ENCODE measurements at places on chromosomes 7 and 10. TPM values are rescaled to one million over a fixed set of nuclear protein-coding genes. Genes with fewer than 3 reads are reported as not detected.

DNA sequence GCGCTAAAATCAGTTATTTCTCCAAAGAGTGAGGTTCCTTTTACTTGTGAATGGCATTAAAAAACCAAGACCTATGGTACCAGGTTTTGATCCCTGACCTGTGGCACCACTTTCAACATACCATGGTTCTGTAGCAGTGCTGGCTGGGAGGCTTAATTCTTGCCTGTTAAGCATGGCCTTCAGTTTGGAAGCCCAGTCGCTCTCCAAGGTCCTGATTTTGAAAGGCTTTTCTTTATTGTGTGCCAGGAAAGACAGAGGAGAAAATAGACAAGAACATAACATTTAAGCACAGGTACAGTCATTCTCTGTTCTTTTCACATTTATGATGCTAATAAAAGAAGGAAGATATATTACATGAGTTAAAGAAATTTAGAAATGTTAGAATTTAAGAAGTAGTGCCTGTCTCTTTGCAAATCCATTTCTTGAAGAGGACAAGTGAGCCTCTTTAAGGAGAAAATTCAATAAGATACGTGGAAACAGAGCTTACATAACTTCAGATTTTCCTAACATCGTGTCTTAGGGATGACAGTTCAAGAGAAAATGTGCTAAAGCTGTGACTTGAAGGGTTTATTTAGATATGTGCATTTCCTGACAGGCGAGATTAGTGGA is 357.6 kb downstream of the DPP6 start:
- H3K36me3 ChIP-seq = no peaks in the 10 kb centered on the region
- H3K4me3 ChIP-seq = no peak overlapping the region
- no peaks in the 10 kb centered on the region for H3K27me3 ChIP-seq
- DNase-seq = no peak

- H3K27ac ChIP-seq = peak within 1 kb of the TSS; percentile 56
- peak; percentile 97 for DNase-seq
- peak within 1 kb of the TSS; percentile 85 for H3K4me3 ChIP-seq
- peaks cover 32% of the 10 kb centered on the region for H3K4me1 ChIP-seq
- no peaks in the 10 kb centered on the region for H3K36me3 ChIP-seq
- H3K27me3 ChIP-seq = no peaks in the 10 kb centered on the region
Observed at GRCh38 chr10:95290461-95291364, at the start of gene PDLIM1. Gene PDLIM1 (minus strand): TSS chr10:95291003. CDS start chr10:95290915, 88 bp downstream.

- H3K36me3 ChIP-seq = no peaks in the 10 kb centered on the region
- H3K27me3 ChIP-seq = peaks cover 15% of the 10 kb centered on the region
- H3K4me3 ChIP-seq = no peak overlapping the region
- no peaks in the 10 kb centered on the region for H3K4me1 ChIP-seq
Observed at GRCh38 chr7:101595246-101595645, 33.9 kb downstream of the MYL10 start.

DNA sequence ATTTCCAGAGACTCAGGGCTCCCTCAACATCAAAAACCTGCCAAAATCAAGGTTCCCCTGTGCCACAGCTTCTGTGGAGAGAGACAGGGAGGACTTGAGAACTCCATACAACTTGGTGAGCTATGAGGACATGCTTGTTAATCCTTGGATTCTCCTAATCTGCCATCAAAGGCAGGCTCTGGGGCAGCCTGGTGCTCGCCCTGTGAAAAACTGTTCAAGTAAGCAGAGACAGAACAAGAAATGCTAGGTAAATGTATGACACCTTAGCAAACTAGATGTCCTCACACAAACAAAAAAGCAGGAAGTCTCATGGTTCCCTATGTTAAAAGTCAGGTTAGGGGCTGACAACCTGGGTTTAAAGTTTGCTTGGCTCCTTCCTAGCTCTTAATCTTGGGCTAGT is 73.6 kb downstream of the ANK3 start:
- no peak for DNase-seq
- H3K36me3 ChIP-seq = no peaks in the 10 kb centered on the region
- H3K4me3 ChIP-seq = no peak overlapping the region
- no peak overlapping the region for H3K27ac ChIP-seq

DNA sequence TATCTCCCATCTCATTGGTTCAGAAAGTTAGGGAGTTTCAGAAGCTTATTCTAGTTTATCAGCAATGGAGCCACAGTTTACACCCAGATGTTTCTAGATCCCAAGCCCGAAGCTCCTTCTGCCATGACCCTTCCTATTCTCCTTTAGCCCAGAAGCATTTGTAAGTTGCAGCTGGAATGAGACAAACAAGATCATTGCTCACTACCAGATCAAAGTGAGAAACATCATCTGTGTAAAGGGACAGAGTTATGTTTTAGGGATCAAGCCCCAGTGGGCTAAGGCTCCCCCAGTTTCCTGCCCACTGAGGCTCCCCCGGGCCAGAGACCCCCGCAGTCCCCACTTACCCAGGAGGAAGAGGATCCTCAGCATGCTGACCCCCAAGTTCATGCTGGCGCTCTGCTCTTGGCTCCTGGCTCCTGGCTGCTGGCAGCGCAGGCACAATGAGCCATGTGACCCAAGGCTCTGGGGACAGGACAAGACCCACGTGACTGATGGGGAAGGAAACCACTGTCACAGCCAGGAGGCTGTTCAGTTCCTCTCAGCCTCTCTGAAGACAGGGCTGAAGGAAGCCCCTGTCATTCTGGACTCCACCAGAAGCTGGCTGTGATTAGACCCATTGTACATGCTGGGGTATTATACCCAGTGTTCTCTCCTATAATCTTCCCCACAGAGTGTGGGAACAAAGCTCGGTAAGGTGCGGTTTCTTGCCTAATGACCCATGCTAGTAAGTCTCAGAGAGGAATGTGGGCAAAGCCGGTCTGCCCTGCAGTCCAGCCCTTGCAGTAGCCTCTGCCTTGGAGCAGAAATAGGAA is at the start of gene TMEM273:
Gene TMEM273 (minus strand): TSS at position 442 of the 812 bp plus-strand sequence. CDS start 55 bp downstream, at position 387.
- H3K27me3 ChIP-seq = peaks cover 16% of the 10 kb centered on the region
- H3K4me1 ChIP-seq = no peaks in the 10 kb centered on the region
- no peak for DNase-seq
- no peak within 1 kb of the TSS for H3K4me3 ChIP-seq

DNA sequence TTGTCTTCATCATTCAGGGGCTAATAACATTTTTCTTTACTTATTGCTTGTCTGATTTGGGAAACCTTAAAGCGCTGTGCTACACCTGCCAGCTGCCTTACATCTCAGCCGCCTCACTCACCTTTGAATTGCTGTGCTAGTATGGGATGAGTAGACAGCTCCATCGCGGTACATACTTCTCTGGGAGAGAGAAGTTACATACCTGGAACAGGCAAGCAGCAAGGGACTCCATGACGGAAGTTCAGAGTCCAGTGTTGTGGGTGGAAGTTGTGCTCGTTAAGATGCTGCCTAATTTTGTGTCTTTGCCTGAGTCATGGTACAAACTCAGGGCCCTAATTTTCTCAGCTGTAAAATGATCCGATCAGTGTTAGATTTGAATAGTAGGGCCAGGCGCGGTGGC is 1.9 kb downstream of the NUB1 start:
- H3K4me3 ChIP-seq = no peak overlapping the region
- no peaks in the 10 kb centered on the region for H3K27me3 ChIP-seq
- no peak overlapping the region for H3K27ac ChIP-seq
- peaks cover 10% of the 10 kb centered on the region for H3K4me1 ChIP-seq

- H3K27me3 ChIP-seq = no peaks in the 10 kb centered on the region
- H3K36me3 ChIP-seq = no peaks in the 10 kb centered on the region
- no peak overlapping the region for H3K4me3 ChIP-seq
- H3K27ac ChIP-seq = no peak overlapping the region
- DNase-seq = no peak
- H3K4me1 ChIP-seq = no peaks in the 10 kb centered on the region
Observed at GRCh38 chr10:2121929-2122328, 384.6 kb upstream of the ADARB2 start.

DNA sequence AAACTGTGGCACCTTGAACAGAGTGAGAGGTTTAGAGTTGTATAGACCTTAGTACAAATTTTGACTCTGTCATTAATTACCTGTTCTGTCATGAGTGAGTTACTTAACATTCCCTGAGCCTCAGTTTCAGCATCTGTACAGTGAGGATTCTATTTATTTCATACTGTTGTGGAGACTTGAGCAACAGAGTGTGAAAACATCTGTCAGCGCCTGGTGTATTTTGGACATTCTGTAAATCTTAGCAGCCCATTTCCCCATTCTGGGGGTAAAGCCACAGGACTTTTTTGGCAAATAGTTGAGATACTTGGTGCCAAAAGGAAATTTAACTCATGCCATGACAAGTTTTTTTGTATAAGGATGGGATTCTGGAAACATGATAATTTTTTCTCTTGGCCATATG is 94.8 kb downstream of the AUTS2 start:
- H3K4me1 ChIP-seq = no peaks in the 10 kb centered on the region
- no peak overlapping the region for H3K27ac ChIP-seq
- DNase-seq = no peak

DNA sequence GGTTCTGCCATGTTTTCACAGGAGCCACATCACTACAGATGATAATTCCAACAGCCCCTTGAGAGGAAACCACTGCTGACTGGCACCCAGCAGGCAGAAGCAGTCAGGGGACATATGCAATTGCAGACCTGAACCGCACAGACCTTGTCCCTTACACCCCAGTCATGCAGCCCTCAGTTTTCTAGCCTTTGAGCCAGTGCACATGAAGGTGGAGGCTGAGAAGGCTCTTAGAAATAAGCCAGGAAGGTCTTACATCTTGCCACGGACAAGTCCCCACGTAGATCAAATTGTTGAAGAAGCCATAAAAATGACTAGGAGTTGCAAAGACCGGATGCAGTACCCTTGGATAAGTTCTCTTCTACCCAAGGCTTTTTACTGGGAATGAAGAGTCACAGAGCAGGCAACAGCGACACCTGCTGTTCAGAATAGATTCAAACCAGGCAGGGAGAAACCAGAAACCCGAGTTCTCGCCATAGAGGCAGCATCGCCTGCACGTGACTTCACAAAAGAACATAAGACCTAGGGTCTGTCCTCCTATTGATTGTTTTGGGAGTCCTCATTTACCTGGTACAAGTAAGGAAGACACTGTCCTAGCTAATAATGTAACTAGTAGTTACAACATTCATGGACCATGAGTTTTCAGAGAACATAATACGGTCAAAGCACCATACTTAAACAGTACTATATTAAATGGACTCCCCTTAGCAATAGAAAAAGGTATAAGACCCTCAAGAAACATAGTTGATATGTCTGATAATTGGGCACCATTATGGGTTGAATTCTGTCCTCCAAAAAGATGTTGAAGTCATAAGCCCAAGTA is 11.1 kb downstream of the STEAP1B start:
- peak; percentile 89 for DNase-seq
- peaks cover 27% of the 10 kb centered on the region for H3K36me3 ChIP-seq
- H3K4me3 ChIP-seq = no peak overlapping the region
- peaks cover 16% of the 10 kb centered on the region for H3K4me1 ChIP-seq

DNA sequence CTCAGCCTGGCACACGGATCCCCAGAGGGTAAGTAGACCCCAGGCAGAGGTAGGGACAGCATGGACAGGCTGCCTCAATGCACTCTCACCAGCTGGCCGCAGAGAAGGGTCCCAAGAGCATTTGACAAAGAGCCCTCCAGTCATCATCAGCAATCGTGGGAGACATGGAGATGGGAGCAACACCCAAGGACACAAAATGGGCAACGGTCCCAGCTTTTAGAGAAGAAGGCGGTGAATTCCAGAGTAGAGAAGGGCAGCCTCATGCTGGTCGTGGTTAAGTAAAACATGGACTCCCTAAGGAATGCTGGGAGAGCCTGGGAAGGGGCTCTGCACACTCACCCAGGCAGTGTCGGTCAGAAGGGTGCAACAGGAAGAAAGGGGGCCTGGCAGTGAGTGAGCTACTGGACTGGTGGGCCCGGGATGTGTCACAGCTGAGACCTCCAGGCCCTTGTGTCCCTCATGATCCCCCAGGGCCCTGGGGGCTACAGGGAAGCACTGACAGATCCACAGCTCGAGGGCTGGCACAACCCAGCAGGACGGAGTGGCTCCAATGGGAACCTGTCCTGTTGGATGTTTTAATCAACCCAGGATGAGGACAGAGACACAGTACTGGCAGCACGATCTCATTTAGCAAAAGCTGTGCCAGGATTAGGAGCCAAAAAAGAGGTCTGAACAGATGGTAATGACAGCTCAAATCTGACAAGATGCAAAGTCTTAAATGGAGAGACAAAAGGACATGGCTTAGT is 147.1 kb downstream of the NEURL1 start:
- peaks cover 25% of the 10 kb centered on the region for H3K36me3 ChIP-seq
- DNase-seq = no peak
- no peak overlapping the region for H3K4me3 ChIP-seq
- peaks cover 56% of the 10 kb centered on the region for H3K4me1 ChIP-seq
- no peaks in the 10 kb centered on the region for H3K27me3 ChIP-seq

DNA sequence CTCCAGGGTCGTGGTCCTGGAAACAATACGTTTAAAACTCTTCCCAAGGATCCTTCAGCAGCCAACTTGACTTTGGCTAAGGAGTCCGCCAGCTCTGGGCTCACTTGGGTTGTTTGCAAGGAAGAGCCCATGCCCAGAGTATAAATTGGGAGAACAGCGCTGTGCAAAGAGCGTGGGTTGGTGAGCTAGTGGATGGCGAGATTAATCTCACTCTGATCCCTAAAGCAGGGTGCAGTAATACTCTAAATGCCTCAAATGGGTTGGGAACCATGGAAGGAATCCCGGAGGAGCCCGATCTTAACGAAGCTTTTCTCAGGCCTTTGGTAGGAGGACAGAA is 495 bp upstream of the SDHAF3 start:
- H3K4me3 ChIP-seq = peak overlapping the region; percentile 97
- no peaks in the 10 kb centered on the region for H3K36me3 ChIP-seq
- no peaks in the 10 kb centered on the region for H3K27me3 ChIP-seq
- no peak for DNase-seq
- H3K4me1 ChIP-seq = peaks cover 7% of the 10 kb centered on the region

DNA sequence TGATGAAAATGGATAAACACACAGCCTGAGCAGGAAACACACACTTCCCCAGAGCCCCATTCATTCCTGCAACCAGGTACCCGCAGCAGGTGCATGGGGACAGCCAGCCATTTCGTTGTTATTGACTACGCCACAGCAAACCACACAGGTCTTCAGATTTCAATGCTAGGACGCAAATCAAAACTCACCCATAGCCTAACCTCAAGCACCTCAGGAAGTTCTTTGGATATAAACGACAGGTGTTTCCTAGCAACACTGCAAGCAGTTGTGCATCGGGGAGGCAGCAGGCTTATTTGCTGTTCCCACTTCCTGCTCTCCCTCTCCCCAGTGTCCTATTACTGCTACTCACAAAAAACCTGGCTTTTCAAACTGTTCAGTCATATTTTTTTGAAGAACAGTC is 176.5 kb upstream of the FRMD4A start:
- no peaks in the 10 kb centered on the region for H3K36me3 ChIP-seq
- H3K27me3 ChIP-seq = peaks cover 3% of the 10 kb centered on the region
- H3K4me3 ChIP-seq = no peak overlapping the region
- H3K4me1 ChIP-seq = peaks cover 4% of the 10 kb centered on the region

GRCh38 chr7:26197153-26198115 is 3.1 kb downstream of the HNRNPA2B1 start:
- peaks cover 57% of the 10 kb centered on the region for H3K36me3 ChIP-seq
- no peak for DNase-seq
- no peak overlapping the region for H3K27ac ChIP-seq
- H3K4me3 ChIP-seq = peak overlapping the region; percentile 98
- H3K4me1 ChIP-seq = peaks cover 21% of the 10 kb centered on the region
- H3K27me3 ChIP-seq = no peaks in the 10 kb centered on the region

NANOS1 gene
- total RNA-seq = 1.1 TPM

TMEM140 gene
- 13.8 TPM for total RNA-seq

All from osteoblast (primary cell).